CD4-positive, alpha-beta T cell treated with Interleukin-12 subunit alpha and Interleukin-12 subunit beta, for 1 hour (primary cell): ENCODE measurements at places on chromosomes 12 and 14.
A peak's percentile ranks its signal among the peaks of the same experiment; 100 is the strongest.

DNA sequence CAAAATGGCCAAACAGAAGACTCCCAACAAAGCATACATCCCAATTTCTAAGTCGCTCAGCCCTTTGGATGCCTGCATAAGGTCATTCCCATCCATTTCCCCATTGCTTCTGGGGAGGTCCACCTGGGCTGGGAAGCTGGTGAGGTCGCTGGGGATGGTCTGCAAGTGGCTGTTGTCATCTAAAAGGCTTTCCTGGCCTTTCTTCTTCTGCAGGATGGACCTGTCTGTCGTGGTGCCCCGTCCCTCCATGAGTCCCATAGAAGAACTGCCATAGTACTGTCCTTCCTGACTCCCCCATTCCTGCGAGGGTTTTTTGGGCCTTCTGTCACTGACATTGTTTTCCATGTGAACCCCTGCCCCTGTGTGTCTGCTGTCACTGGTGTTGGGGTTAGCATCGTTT is 221.1 kb downstream of the GLT1D1 start:
- DNase-seq, result no peak

DNA sequence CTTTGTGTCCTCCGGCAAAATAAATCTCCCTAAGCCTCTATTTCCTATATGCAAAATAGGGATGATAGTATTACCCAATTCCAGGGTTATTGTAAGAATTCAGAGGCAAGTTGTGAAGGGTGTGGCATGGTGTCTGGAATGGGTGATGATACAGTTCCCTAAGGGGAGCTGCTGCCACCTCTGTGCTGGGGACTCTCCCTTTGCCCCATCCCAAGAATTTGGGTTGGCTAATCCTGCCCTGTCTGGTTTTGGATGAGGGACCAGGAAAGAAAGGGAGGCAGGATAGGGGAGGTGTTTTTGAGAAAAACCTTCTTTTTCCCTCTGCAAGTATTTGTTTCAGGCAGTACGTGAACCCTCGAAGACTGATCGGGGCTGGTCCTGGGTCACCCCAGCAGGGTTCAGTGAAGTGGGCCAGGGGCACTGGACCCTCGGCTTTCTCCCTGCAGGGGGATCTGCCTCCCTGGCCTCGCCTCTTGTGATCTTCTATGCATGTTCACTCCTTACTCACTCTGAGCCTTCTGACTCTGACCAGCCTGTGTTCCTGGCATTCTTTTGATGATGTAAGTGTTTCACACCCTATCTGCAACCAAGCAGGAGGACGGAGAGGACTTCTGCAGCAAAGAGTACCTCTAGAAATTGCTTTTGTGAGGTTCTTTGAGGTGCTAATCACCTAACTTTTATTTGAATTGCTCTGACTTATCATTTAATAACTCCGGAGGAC is 60.8 kb downstream of the RASSF3 start:
- DNase-seq, result no peak

DNA sequence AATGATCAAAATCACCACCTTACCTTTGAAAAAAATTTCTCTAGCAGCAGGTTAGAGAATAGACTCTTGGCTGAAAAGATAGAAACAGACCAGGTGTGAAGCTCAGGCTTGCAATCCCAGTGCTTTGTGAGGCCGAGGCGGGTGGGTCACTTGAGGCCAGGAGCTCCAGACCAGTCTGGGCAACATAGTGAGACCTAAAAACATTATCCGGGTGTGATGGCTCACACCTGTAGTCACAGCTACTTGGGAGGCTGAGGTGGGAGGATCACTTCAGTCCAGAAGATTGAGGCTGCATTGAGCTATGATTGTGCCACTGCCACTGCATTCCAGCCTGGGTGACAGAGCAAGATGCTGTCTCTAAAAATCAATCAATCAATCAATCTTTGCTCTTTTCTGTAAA is 105.3 kb upstream of the TBX3 start:
- DNase-seq, result no peak

DNA sequence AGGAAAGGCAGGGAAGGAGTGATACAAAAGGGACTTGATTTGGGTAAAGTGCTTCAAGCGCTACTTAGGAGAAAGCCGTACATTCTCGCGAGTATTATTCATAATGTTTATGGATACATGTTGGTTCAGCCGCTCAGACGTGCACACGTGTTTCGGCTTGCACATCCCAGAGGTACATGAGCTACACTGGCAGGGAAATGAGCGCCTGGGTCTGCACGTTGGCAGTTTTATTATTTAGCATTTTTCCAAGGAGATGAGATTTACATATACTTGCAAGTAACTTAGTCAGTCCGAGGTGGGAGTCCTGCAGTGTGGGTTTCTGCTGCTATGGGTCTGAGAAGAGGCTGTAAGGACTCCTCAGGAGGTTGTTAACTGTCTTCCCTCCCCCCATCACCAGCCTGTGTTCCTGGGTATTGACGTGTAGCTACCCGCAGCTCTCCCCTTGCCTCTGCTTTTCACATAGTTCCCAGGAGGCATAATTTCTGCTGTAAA is 1.5 kb downstream of the PRKCH start:
- DNase-seq, result peak; percentile 62

DNA sequence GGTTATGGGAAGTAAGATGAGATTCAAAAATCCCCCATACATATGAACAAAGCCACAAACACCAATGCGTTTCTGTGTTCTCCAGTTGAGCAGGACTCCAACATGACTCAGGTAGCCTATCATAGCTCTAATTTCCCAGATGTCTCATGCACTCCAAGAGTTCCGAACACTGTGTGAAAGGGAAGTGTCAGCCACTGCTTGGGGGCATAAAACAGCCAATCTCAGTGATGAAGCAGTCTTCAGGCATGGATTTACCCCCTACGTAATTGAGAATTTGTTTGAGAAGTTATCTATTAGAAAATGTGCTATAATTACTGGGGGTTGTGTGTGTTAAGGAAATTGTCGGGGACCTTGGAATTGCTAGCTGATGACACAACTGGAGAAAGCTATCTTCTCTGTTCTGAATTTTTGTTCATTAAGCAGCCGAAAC is 153.9 kb upstream of the AVPR1A start:
- DNase-seq, result no peak

- DNase-seq, result no peak
These were observed 26.7 kb downstream of the C12orf75 start for GRCh38 chr12:105357162-105357691.

DNA sequence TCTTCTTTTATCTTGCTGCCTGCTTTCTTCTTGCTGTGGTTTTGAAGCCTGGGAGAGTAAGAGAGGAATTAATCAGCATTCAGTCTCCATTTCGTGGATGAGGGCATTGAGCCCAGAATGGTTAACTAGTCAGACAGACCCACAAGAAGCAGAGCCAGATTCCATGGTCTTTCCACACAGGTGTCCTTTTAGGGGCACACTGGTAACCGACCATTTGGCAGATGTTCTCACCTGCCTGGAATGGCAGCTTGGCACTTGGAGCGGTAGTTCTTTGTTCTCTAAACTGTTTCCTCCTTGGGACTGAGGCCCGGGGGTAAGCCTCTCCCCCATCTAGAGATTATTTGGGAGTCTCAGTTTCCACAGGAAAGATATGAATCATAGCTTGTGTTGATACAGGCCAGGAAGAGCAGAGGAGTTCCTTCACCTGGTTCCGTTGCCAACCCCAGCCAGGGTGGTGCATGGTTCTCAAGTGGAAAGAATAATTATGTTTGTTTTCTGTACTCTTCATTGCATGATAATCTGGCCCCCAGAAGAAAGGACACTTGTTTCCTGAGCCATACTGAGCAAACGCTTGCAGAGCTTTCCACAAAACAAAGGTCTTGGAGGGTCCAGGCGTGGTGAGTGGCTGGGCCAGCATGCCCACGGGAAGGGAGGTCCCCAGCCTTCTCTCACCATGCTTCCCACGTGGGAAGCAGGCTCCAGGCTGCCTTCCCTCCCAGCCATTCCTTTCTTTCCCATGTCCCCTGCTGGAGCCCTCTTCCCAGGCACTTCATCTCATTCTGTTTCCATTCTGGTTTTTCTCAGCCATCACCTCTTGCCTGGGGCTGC is 2.0 kb upstream of the KRT75 start:
- DNase-seq, result no peak

GRCh38 chr12:789852-790563 is 37.6 kb downstream of the WNK1 start:
- no peak for DNase-seq

DNA sequence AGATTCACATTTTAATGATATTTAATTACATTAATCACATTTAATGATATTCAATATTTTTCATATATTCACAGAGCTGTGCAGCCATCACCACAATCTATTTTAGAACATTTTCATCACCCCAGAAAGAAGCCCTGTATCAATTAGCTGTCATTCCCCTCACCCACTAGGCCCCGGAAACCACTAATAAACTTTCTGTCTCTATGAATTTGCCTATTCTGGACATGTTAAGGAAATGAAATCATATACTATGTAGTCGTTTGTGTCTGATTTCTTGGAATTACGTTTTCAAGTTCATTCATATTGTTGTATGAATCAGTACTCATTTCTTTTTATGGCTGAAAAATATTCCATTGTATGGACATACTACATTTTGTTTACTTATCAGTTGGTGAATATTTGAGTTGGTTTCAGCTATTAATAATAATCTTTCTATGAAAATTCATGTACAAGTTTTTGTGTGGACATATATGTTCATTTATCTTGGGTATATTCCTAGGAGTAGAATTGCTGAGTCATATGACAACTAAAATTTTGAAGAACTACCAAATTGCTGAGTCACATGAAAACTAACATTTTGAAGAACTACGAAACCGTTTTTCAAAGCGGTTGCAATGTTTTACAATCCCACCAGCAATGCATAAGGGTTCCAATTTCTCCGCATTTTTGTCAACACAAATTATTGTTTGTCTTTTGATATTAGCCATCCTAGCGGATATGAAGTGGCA is 11.7 kb upstream of the OTOGL start:
- DNase-seq, result no peak

- DNase-seq, result no peak
These were observed 27.2 kb downstream of the SPX start for GRCh38 chr12:21553329-21553675.

GRCh38 chr14:79965896-79966295 is 245.4 kb downstream of the DIO2 start:
- DNase-seq, result no peak

DNA sequence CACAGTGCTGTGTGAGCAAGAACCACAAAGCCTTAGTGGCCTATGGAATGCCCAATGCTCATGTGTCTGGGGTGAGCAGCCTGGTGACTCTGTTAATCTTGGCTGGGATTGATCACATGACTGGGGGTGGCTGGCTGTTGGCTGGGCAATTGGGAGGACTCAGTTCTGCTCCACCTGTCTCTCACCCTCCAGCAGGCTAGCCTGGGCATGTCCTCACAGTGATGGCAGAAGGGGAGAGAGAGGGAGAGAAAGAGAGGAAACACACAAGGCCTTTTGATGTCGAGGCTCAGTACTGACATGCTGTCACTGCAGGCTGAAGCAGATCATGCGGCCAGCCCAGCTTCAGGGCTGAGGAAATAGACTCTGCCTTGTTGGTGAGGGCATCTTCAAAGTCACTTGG is 136.8 kb downstream of the TBX5 start:
- DNase-seq, result no peak

GRCh38 chr14:72528059-72528862 is 365.6 kb downstream of the DPF3 start:
- DNase-seq, result no peak

DNA sequence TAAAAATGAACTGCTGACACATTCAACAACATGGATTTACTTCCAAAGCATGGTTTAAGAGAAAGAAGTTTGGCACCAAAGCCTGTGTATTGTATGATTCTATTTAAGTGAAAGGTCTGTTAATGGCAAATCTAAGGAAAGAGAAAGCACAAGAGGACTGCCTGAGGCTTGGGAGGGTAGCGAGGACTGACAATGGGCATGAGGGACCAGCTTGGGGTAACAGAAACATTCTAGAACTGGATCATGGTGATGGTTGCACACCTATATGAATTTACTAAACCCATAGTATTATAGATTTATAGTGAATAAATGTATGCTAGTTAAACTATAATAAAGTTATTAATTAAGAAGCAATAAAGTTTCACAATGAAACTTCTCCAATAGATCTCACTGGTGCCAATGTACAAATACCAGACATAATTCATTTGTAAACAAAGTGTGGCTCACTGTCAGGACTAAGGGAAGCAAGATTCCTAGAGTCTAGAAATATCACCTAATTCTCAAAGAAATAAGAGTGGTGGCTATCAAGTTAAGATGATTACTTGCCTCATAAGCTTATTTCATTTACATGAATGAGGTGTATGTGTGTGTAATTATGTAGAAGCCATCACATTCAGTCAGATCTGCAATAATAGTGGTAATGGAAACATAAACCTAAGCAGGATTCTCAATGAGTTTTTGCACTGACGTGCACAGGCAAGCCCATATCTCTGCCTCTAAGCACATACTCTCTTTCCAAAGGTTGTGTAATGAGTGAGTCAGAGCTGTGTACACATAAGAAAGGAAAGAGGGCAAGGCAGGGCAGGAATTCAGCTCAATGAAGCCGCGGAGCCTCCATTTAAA is 353.4 kb downstream of the KCNH5 start:
- no peak for DNase-seq

DNA sequence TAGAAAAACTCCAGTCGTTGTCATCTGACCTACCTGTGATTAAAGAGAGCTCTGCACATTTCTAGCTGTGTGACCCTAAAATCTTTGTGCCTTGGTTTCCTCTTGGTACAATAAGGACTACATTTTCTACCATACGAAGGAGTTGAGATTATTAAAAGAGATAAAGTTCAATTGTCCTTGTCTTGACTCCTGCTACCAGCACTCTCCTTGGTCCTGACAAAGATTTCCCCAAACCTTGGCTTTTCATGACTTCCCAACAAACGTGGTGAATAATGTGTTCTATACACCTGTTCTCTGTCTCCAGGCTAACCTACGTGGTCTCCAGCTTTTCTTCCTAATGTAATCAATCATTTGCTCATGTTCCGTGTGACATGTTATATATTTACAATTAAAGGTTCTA is 223.5 kb downstream of the MSRB3 start:
- no peak for DNase-seq

DNA sequence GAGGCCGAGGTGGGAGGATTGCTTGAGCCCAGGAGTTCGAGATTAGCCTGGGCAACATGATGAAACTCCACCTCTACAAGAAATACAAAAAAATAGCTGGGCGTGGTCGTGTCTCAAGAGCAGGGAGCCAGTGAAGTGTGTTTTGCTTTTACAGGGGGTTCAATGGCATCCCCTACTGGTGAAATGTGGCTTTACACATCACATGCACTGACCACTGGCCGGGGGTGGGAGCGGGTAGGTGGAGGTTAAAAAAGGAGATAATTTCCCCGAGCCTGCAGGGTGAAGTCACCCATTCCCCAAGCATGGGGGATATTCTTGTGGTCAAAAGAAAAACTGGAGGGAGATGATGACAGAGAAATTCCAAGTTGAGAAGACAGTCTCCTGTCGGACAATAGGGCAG is 63.6 kb upstream of the PWP1 start:
- no peak for DNase-seq

GRCh38 chr12:10730559-10730958 is 7.4 kb upstream of the YBX3 start:
- DNase-seq, result no peak
